ENCODE measurements at places on chromosomes 2 and 18. TPM values are rescaled to one million over a fixed set of nuclear protein-coding genes. Genes with fewer than 3 reads are reported as not detected.

Gene GREB1L
- not detected for total RNA-seq

Gene SLC4A3
- total RNA-seq: not detected

Gene CPO
- 0.21 TPM for total RNA-seq

Gene BMP10
- total RNA-seq: not detected

Gene NEURL3
- total RNA-seq: 4.4 TPM

Gene GYPC
- total RNA-seq: 144 TPM

Gene LRRTM1
- not detected for total RNA-seq

Gene UGT1A8
- total RNA-seq: not detected

Gene SCN7A
- not detected for total RNA-seq

Gene RFTN2
- total RNA-seq: not detected

Gene CDK15
- not detected for total RNA-seq

DNA sequence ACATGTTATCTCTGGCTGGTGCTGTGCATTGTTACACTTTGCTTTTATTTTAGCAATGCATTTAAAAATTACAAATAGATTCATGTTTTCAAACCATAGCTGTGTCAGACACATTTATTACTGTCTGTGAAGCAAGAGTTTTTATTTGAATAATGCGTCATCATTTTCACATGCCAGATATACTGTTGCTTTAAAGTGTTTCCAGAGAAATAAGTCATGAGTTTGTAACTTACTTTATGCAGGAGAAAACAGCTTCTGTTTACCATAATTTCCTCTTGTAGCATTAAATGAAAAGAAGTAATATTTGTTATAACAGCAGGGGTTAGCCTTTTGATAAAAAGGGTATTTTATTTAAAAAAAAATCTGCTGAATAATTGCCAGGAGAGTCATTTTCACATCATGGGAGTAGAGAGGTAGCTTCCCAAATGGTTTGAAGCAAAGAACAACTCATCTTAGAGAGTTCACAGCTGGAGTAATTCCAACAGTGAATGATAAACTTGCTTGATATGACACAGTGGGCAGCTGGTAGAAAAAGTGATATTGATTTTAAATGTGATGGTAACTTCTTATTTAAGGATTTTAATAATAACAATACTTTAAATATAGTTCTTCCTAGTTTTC is 1274.5 kb upstream of the CRIM1 start:
- DNase-seq: no peak

- no peak for DNase-seq
These were observed 21.0 kb upstream of the SANBR start for GRCh38 chr2:61044636-61045035.

DNA sequence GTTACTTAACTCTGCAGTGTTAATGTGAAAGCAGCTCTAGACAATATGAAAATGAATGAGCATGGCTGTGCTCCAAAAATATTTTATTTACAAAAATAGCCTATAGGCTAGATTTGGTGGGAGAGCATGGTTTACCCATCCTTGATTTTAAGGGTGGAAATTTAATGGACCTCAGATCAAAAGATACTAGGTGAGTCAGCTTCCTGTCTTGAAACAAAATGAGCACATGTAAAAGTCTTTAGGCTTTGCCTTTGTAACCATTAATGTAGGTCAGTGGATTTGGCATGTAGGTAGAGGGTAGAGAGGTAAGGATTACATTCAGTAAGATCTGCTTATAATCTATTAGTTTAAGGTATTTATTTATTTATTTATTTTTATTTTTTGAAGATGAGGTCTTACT is 72.7 kb downstream of the GREB1L start:
- DNase-seq: no peak

- no peak for DNase-seq
These were observed 16.3 kb upstream of the ARHGEF4 start for GRCh38 chr2:130820279-130820861.

- DNase-seq: no peak
These were observed 279.8 kb downstream of the ZNF385B start for GRCh38 chr2:179581605-179582004.

DNA sequence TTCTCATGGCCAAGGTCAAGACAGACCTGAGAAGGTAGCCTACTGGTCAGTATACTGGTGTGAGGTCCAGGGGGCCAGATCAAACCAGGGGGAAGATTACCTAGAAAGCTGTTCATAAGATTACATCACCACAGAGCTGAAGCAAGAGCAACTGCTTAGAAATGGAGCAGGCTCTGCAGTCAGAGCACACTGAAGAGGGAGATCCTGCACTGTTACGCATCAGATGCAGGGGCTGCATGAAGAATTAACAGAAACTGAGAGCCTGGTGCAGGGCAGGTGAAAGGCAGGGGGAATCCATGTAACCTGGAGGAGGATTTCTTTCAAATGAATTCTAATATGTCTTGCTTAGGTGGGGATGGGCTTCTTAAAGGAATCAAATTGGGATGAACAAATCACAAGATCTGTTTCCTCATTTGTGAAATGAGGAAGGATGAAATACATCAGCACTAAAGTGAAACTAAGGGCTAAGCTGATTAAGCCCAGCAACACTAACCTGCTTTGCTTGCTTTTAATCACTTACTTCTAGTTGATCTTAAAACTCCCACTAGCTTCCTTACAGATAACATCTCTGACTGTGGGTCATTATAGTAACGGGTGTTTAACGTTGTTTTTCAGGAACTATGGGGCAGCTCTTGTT is 74.3 kb upstream of the ADAM23 start:
- no peak for DNase-seq

- no peak for DNase-seq
These were observed 428.6 kb downstream of the SETBP1 start for GRCh38 chr18:45109271-45109670.

GRCh38 chr2:208320686-208321085 is 54.6 kb downstream of the PIKFYVE start:
- DNase-seq: no peak

DNA sequence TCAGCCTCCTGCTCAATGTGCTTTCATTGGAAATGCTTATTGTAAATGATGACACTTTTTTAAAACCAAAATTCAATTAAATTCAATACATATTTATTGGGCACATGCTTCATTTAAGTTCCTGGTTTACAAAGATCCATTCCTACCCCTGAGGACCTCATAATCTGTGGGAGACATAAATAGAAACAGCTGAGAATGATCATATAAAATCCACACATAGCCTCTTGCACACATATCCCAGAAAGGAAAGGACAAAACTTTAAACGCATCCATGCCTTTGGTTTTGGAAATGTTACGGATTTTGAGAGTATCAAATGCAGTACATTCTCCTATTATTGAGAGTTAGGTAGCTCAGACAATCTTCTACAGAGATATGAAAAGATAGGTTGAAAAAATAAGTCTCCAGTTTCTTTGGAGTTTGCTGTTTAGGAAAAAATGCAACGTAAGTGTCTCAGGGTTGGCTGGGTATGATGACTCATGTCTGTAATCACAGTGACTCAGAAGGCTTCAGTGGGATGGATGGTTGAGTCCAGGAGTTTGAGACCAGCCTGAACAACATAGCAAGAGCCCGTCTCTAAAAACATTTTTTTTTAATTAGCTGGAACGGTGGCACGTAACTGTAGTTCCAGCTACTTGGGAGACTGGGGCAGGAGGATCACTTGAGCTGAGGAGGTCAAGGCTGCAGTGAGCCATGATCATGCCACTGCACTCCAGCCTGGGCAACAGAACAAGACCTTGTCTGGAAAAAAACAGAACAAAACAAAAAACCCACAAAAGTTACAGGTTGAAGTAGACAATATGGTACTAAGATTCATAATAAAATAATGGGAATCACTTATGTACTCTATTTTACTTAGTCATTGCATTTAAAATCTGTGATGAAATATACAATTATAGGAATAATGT is 3.9 kb upstream of the PRELID3A start:
- no peak for DNase-seq

DNA sequence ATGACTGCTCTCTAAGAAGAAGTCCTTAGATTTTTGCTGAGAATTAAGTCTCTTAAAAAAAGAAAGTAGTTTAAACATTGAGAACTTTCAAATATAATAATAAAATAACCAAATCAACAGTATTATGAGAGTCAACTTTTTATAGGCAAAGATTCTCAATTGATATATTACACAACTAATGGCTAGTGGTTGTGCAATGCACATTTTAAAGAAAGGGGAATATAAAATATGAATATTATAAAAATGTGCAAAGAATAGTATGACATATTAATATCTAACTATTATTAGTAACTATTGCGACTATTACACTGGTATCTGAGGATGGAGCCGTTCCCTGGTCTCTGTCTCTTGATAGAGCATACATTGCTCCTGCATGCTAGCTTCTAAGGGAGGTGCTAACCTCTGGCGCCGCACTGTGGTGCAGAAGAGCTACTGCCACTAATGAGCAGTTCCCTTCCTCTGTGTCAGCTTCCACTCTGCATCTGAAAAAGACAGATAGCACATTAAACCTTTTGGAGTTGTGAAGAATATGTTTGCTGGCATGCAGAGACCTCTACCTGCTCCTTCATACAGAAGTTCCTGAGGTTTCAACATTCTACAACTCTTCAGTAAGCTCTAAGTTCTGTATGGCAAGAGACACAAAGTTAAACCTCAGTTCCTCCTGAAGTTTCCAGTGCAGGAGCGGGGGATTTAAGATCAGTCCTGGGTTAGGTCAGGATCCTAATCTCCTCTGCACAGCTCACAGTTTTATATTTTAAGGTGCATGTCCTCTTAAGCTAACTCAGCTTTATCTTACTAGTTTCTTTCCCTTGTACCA is 3.5 kb upstream of the SLC9A2 start:
- peak; percentile 51 for DNase-seq

DNA sequence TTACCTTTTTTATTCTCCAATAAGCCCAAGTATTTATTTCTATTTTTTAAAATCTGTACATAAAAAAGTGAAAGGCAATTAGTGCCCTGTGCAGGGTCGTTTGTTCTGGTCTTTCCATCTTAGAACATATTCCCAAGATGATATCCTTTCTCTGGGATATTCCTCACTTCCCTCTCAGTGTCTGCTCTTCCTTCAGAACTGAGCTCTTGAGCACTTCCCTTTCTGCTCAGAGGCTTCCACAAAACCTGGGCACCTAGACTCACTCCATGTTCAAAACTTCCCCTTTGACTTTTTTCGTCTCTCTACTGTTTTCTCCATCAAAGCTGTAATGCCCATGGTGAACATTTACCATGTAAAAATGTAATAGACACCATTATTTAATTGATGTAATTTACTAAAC is 296.5 kb upstream of the TCF4 start:
- no peak for DNase-seq

GRCh38 chr2:127665267-127665893 is 9.9 kb downstream of the LIMS2 start:
- no peak for DNase-seq

GRCh38 chr2:142495141-142495540 is 364.3 kb upstream of the LRP1B start:
- no peak for DNase-seq
